ENCODE measurements at places on chromosomes 13 and 19. TPM values are rescaled to one million over a fixed set of nuclear protein-coding genes. Genes with fewer than 3 reads are reported as not detected.

- no peak for DNase-seq
- H3K27me3 ChIP-seq = no peaks in the 10 kb centered on the region
- H3K27ac ChIP-seq = no peak overlapping the region
- no peak overlapping the region for H3K4me3 ChIP-seq
- no peaks in the 10 kb centered on the region for H3K4me1 ChIP-seq
These were observed 204.5 kb upstream of the ATXN8OS start for GRCh38 chr13:69903081-69903480.

DNA sequence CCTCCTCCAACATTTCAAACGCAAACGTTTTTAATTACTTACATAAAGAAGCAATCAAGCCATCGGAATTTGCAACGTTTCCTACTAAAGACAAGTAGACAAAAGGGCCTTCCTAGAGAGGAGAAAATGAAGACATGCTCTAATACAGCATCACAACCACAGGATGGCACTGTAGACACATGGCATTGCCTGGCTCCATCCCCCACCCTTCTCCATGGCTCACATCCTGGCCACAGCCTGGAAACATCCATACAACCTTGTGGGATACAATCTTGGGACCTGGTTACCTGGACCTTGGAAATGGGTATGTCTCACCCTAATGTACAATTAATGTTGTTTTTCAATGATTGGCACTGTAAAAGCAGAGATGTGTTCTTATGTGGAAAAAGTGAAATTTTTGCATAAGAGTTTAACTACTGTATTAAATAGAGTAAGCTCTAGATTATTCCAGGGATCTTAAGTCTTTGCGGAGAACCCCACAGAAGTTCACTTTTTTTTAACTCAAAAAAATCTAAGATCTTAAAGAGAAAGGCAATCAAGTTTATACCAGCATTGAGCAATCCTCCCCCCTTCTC, 21.5 kb downstream of the EBPL start:
- no peaks in the 10 kb centered on the region for H3K27me3 ChIP-seq
- H3K27ac ChIP-seq = no peak overlapping the region
- H3K36me3 ChIP-seq = peaks cover 22% of the 10 kb centered on the region

- no peaks in the 10 kb centered on the region for H3K27me3 ChIP-seq
- no peak overlapping the region for H3K4me3 ChIP-seq
- peaks cover 20% of the 10 kb centered on the region for H3K36me3 ChIP-seq
- peaks cover 6% of the 10 kb centered on the region for H3K4me1 ChIP-seq
- no peak for DNase-seq
- H3K27ac ChIP-seq = no peak overlapping the region
These were observed 7.2 kb downstream of the SIN3B start for GRCh38 chr19:16836115-16837034.

DNA sequence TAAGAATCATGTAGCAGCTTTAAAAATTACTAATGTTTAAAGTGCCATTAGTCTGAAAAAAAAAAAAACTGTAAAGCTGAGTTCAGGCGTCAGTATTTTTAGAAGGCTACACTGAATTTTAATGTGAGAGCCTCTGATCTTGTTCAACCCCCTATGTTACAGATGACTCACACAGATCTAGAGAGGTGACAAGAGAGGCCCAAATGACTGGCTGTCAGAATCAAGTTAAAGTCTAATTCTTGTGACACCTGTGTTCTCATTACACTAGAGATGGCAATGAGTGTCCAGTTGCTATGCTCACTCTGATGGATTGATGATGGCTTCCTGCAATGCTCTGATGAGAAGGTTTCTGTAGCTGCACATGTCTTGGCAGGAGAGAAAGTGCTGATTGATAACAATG, 203.5 kb upstream of the OBI1 start:
- H3K36me3 ChIP-seq = no peaks in the 10 kb centered on the region
- no peak for DNase-seq
- H3K4me1 ChIP-seq = no peaks in the 10 kb centered on the region
- H3K27ac ChIP-seq = no peak overlapping the region
- H3K4me3 ChIP-seq = no peak overlapping the region
- no peaks in the 10 kb centered on the region for H3K27me3 ChIP-seq

DNA sequence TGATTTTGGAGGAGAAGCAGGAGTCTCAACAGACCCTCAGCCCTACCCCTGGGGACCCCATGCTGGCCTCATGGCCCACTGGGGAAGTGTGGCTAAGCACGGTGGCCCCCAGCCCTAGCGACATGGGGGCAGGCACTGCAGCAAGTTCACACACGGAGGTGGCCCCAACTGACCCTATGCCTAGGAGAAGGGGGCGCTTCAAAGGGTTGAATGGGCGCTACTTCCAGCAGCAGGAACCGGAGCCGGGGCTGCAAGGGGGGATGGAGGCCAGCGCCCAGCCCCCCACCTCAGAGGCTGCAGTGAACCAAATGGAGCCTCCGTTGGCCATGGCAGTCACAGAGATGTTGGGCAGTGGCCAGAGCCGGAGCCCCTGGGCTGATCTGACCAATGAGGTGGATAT, 14.9 kb downstream of the NCAN start:
- H3K4me3 ChIP-seq = no peak overlapping the region
- H3K27me3 ChIP-seq = peaks cover 19% of the 10 kb centered on the region
- H3K36me3 ChIP-seq = no peaks in the 10 kb centered on the region
- H3K27ac ChIP-seq = no peak overlapping the region
- DNase-seq = no peak
- peaks cover 5% of the 10 kb centered on the region for H3K4me1 ChIP-seq

GRCh38 chr13:21330126-21330861, 128.8 kb downstream of the ZDHHC20 start:
- H3K36me3 ChIP-seq = peaks cover 8% of the 10 kb centered on the region
- peak overlapping the region; percentile 25 for H3K27ac ChIP-seq
- no peaks in the 10 kb centered on the region for H3K27me3 ChIP-seq
- H3K4me3 ChIP-seq = no peak overlapping the region
- DNase-seq = peak; percentile 30

The SMIM44 gene
- total RNA-seq = not detected

The MAB21L1 gene
- not detected for total RNA-seq

The CCDC8 gene
- total RNA-seq = not detected

All from activated CD4-positive, alpha-beta T cell treated with anti-CD3 and anti-CD28 coated beads, Interleukin-2, amount 10 ng/mL, durations not matched to agents 7 days and 5 days (primary cell).